Activated naive CD4-positive, alpha-beta T cell treated with anti-CD3 and anti-CD28 coated beads, Interleukin-2, amount 10 ng/mL, durations not matched to agents 5 hours and 36 hours (primary cell): ENCODE measurements at places on chromosomes 6 and 20. TPM values are rescaled to one million over a fixed set of nuclear protein-coding genes. Genes with fewer than 3 reads are reported as not detected.

CST4 gene
- not detected for total RNA-seq

AGER gene
- 55.3 TPM for total RNA-seq

RIPOR2 gene
- 361 TPM for total RNA-seq

PRICKLE4 gene
- total RNA-seq, result 0.66 TPM

SNAI1 gene
- total RNA-seq, result 0.22 TPM

TFAP2C gene
- not detected for total RNA-seq

HLA-DQB1 gene
- total RNA-seq, result 40.9 TPM
